ENCODE measurements at places on chromosomes 16 and 17.

GRCh38 chr16:82156761-82157533, 13.1 kb downstream of the MPHOSPH6 start:
- DNase-seq, result no peak

GRCh38 chr17:80476877-80477646, 655 bp upstream of the NPTX1 start:
- no peak for DNase-seq

- DNase-seq, result no peak
Measured at GRCh38 chr17:1229349-1229899, 40.8 kb upstream of the BHLHA9 start.

DNA sequence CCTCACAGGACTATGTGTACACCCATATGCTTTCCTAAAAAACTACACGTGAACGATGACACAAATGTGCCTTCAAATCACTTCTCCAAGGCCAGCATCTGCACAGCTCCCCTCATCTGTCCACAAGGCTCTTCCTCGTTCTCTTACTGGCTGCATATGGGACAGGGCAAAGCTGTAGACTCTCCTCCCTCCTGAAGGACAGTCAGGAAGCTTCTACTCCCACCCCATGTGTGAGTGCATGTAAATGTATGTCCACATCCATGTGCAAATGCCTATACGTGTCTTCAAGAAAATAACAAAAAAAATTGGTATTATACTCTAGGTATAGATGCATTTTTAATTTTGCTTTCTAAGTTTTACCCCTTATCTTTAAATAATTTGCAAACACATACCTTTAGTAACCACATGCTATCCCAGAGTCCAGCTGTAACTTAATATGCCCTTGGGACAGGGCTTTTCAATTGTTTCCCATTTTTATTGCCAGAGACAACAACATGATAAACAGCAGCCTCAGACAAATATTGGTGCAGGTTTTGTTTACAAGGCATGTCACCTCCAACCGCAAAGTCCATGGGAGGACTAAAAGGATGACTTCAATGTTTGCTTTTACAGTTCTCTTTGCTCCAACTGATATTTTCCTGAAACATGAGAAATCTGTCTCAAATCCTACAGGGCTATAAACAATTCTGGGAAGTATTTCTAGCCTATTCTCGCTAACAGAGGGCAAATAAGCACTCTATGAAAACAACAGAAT, 31.6 kb upstream of the FAAP100 start:
- DNase-seq, result no peak

- DNase-seq, result no peak
Measured at GRCh38 chr16:68219725-68220351, 16.1 kb downstream of the ESRP2 start.

DNA sequence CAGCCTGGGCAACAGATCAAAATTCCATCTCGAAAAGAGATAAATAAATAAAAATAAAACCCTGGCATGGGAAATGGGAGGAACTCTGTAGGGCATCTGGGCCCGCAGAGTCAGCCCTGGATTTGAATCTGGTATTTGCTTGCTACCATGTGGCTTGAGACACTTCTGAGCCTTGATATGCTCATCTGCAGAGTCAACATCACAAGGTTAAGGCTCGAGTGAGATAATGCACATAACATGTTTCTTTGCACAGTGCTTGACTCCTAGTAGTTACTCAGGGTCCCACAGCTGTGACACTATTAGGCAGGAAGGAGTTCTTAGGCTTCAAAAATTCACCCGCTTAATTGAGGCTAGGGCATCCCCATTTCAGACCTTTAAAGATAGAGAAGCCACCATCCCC, 21.3 kb downstream of the CDK5RAP3 start:
- no peak for DNase-seq

DNA sequence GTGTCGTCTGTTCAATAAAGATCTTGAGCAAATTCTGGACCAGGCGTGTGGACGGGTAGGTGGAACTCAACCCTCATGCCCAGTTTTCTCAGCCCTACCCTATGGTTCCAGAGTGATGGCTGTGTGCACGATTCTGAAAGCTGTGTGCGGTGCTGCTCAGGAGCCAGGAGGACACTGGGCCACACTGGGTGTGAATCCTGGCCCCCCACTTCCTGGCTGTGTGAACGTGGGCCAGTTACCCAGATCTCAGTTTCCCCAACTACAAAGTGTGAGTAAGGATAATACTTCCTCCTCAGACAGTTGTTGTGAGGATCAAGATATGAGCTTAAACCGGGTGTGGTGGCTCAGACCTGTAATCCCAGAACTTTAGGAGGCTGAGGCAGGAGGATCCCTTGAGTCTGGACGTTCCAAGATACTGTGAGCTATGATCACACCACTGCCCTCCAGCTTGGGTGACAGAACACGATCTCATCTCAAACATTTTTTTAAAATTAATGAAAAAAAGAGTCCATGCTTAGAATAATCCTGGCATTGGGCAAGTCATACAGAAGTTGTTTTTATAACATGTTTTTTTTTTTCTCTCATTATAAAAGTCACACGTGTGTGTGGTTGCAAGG, 14.7 kb upstream of the MPRIP start:
- DNase-seq, result no peak

- no peak for DNase-seq
Measured at GRCh38 chr16:64297863-64298600, 823.8 kb downstream of the CDH11 start.

DNA sequence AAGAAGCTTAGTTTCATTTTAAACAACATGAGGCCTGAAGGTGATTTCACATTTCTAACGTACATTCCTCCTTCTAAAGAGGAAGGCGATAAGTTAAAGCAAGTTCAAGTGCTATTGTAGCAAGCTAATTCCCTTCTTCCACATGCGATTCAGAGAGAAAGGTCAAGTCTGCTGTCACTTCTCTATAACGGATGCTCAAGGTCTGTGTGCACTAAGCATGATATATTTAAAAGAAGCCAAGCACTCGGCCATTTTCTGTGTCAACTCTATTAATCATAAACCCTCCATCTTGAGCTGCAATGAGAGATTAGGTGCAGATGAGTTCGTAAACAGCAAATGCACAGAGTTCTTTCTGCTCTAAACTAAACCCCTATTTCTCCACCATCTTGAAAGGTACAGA, 568.8 kb upstream of the ZFHX3 start:
- DNase-seq, result no peak

GRCh38 chr16:55120408-55120807, 189.7 kb downstream of the IRX5 start:
- DNase-seq, result no peak

DNA sequence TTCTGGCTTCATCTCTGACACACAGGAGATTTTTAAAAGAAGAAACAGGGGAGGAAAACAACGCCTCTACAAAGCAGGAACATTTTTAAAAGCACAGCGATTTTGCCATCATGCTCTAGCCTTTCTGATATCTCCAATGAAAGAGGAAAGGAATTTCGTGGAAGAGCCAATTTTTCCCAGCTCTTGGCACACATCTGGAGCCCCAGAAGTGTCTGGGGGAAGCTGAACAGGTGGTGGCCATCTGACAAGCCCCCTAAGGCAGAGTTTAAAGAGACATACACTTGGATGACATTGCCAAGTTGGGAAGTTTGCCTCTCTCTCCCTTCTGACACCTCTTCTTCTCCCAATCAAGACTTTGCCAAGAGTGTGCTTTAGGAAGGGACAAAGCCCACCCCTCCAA, 82.1 kb downstream of the CCT6B start:
- no peak for DNase-seq

DNA sequence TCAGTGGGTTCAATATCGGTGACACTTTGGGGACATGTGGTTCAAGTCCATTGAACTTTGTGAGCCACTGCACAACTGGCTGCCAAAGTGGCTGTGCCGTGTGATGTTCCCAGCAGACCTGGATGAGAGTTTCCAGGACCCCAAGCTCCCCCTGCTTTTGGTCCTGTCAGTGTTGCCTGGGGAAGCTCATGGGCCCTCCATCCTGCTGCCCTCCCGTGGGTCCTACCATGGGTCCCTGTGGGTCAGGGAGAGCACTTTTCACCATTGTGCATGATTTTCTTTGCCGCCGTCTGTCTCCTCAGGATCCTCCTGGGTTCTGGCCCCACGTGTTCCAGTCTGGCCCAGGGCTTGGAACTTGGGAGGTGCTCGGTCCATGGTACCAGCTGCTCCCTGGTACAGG, 38.1 kb downstream of the LGALS9 start:
- no peak for DNase-seq
